ENCODE measurements at places on chromosomes 7 and 10.

DNA sequence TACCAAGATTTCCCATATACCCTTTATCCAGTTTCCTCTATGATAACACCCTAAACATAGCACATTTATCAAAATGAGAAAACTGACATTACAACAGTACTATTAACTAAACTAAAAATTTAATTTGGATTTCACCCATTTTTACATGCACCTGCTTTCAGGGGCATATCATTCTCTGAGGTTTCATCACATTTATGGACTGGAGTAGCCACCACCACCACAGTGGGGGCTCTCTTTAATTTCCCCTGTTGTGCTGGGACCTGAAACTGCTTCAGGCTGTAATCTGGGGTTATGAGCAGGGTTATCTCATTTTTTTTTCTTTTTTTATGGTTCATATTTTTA lies 637.9 kb upstream of the DPP6 start:
- no peak for DNase-seq

DNA sequence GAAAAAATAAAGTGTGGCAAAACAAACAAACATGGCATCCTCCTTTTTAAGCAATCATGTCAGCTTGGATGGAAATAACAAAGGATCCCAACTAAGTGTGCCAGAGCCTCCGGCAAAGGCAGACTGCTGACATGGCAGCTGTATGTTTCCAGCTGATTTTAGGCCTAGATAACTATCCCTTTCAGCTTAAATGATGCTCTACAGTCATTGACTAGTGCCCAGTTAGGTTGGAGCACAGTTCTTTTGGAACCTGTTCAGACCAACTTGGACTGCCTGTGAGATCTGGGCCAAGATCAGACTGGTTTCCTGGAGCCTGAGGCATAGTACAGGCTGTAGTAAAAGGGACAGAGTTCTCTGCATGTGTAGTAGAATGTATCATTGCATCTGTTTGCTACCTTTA lies 128.7 kb downstream of the DYNC1I1 start:
- DNase-seq, result peak; percentile 51

- no peak for DNase-seq
These were observed 49.4 kb downstream of the TRIL start for GRCh38 chr7:28908775-28909174.

- DNase-seq, result no peak
These were observed 43.7 kb downstream of the HTRA1 start for GRCh38 chr10:122505011-122505410.

DNA sequence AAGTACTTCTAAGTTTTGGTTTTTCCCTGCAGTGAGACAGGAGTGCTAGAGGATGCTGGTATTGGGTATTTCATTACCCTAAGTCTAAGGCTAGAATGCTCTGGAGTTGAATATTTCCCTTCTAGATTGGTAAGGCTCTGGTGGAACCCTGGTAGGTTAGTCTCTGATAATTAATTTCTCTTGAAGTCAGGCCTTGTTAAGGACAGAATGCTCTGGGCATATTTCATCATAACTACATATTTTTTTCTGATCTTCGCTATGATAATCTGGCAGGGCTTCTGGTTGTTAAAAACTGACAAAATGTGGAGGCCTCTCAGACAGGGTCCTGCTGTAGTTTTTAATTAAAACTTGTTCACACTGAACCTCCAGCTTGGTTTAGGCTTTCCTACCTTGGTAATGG lies 83.8 kb downstream of the CDK13 start:
- DNase-seq, result no peak

DNA sequence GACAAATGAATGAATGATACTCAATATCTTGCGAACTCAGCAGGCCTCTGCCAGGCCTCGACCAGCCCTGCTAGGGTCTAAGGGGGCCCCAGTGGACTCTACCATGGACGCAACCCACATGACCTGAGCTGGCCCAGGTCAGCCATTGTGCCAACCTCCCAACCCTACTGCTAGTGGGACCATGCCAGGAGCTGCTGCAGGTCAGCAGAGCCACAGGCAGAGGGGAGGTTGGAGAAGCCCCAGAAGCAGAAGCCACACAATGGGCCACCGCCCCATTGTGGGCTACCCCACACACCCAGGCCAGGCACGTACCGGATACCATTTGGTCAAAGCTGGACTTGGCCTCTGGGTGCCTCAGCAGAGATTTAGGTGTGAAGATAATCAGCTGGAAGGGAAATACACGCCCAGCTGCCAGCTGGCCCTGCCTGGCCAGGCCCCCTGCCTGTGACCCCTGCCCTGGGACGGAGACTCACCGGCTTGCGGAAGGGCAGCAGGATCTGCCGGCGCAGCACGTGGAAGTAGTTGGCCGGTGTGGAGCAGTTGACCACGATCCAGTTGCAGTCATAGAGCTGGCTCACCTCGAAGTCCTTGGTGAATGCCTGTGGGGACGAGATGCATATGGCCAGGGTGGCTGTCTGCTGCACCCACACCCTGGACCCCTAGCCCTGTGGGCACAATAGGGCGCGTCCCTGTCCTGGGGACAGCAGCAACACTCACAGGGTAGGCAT lies 24.5 kb downstream of the OGDHL start:
- no peak for DNase-seq

GRCh38 chr10:4294271-4294670 lies 509.3 kb upstream of the KLF6 start:
- no peak for DNase-seq
